ENCODE measurements at places on chromosomes 3 and 15.
A peak's percentile ranks its signal among the peaks of the same experiment; 100 is the strongest.

DNA sequence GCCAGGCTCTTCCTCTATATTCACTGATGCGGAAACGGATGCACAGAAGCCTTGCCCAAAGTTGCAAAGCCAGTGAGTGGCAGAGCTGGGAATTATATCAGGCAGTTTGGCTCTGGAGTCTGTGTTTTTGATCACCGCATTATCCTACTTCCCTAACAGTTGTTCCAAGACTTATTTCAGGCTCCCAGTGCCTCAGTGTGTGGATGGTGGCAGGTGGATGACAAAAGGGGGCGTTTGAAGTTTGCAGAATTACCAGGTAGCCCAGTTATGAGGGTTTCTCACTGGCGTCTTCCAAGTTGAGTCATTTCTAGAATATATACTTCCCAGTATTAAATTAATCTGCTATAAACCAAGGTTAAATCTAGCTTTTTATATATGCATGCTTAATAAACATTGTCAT, 81.0 kb downstream of the USP13 start:
- no peak for DNase-seq

DNA sequence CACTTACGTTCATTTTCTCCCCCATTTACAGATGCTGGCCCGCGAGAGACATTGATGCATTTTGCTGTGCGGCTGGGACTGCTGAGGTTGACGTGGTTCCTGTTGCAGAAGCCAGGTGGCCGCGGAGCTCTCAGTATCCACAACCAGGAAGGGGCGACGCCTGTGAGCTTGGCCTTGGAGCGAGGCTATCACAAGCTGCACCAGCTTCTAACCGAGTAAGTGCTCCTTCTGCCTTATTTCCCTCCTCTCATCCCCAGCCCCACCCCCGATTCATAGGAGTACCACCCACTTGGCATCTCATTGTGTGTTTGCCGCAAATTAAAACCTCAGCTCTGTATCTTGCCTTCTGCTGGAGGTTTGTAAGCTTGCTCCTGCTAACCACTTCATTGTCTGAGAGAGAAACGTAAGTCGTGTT, 163.3 kb downstream of the AKAP13 start:
- no peak for DNase-seq

- no peak for DNase-seq
These were observed 193.0 kb downstream of the VGLL3 start for GRCh38 chr3:86797946-86798345.

DNA sequence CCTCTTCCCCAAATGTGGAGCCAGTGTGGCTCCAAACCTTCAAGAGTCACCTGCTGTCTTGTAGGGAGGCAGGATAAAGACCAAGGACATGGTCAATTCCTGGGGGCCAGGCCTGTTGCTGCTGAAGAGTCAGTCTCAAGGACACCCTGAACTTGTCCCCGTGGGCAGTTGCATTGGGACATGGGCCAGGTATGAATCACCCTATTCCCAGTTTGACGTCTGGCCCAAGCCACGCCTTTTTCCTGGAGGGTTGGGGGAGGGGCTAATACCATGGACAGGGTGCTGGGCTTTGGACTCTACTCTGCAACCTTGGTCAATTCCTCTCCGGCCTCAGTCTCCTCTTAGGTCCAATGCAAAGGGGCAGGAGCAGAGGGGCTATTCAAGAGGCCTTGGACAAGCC, 10.4 kb downstream of the ATP2B2 start:
- peak; percentile 15 for DNase-seq

- DNase-seq: no peak
These were observed 77.0 kb downstream of the NTRK3 start for GRCh38 chr15:88179562-88179961.

Measured in fibroblast of upper back skin (primary cell).